HepG2 (cell line): ENCODE measurements at places on chromosomes 7 and 10. TPM values are rescaled to one million over a fixed set of nuclear protein-coding genes. Genes with fewer than 3 reads are reported as not detected.

DNA sequence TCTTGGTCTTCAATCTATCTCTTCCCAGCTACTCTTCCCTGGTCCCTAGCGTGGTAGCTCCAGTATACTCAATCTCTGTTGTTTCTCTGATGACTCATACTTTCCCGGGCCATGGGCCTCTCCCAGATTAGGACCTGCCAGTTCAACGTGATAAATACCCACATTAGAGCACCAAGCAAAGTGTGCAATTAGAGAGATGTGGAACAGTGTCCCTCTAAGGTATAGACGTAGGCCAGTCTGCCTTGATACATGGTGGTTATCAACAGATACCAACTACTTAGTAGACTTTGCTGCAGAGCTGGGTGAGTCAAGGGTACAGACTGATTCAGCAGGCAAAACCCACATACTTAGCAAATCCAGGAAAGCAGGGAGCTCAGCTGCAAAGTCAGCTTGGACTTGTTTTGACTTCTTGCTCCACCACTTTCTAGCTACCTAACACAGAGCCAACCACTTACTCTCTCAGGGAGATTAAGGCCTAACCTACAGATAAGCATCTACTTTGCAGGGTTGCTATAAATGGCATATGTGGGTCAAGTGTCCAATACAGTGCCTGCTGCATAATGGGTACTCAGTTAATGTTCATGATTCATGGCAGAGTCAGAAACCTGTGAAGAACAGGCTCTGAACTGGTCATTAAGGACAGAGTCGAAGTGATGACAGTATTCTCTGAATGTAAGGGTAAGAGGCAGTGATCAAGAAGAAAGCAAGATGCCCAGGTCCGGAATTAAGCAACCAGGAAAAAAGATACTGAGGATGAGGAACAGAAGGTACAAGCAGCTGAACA is 176.1 kb downstream of the CHN2 start:
- H3K36me3 ChIP-seq = peaks cover 16% of the 10 kb centered on the region
- H3K27ac ChIP-seq = no peak overlapping the region
- DNase-seq = peak; percentile 12
- no peak overlapping the region for H3K4me3 ChIP-seq
- peaks cover 15% of the 10 kb centered on the region for H3K4me1 ChIP-seq

DNA sequence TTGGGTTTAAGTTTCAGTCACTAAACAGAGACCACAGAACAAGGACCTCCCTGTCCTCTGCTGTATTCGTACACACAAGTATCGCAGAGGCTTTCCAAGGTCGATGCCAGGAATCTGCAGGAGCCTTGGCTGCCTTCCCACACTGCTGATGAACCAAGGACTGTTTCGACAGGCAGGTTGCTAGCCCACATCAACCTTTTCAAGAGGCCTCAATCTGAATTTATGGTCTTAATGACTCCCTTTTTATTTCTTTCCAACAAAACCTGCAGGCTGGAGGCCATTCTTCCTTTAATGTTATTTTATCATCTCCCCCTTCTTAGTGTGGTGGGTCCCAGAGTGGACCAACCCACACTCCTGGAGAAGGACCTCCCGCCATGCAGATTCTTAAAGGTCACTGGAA is 45.6 kb downstream of the JCAD start:
- peak; percentile 12 for DNase-seq
- H3K36me3 ChIP-seq = no peaks in the 10 kb centered on the region

- DNase-seq = no peak
- H3K27ac ChIP-seq = peak overlapping the region; percentile 74
- peak overlapping the region; percentile 87 for H3K4me3 ChIP-seq
- H3K4me1 ChIP-seq = peaks cover 50% of the 10 kb centered on the region
- H3K27me3 ChIP-seq = no peaks in the 10 kb centered on the region
These were observed 460 bp downstream of the ANXA11 start for GRCh38 chr10:80204677-80205476.

Gene FRMD4A
- polyA plus RNA-seq = 0.26 and 0.40 TPM in 2 replicates

GRCh38 chr10:101611096-101611905 is 23.2 kb downstream of the DPCD start:
- DNase-seq = no peak
- no peaks in the 10 kb centered on the region for H3K27me3 ChIP-seq
- H3K4me3 ChIP-seq = no peak overlapping the region
- peaks cover 9% of the 10 kb centered on the region; the same call in 1 of the 2 replicates for H3K4me1 ChIP-seq

DNA sequence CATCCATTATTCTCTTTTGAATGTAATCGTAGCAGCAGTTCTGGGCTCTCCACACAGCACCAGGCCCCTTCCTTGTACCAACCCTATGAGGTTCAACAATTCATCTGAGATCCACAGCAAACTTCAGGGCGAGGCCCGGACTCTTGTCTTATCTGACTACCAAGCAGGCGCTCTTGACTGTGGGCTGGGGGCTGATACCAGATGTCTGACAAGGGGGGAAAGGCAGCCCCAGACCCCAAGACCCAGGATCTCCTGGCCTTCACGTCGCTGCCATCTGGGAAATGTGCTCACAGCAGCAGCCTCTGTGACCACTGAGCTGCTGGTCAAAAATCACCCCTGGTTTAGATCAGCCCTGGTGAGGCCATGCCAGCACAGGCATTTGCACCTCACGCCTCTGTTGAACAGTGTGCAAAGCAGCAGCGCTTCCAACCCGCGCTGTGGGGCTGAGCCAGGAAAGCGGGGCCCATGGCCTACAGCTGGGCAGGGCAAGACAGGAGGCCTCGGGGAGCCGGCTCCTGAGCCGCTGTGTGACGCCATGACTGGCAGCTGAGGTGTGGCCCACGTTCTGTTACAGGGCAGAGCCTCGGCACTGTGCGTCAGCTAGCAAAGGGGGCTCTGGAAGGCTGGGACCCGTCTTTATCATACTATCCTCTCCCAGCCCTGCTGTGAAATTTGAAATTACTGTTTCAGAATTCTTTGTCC is 143.9 kb downstream of the PAXIP1 start:
- H3K27ac ChIP-seq = no peak overlapping the region
- DNase-seq = no peak
- no peak overlapping the region for H3K4me3 ChIP-seq
- H3K36me3 ChIP-seq = no peaks in the 10 kb centered on the region
- H3K4me1 ChIP-seq = no peaks in the 10 kb centered on the region

GRCh38 chr7:21923658-21924057 is 22.0 kb downstream of the CDCA7L start:
- H3K4me3 ChIP-seq = no peak overlapping the region
- no peaks in the 10 kb centered on the region for H3K36me3 ChIP-seq
- no peaks in the 10 kb centered on the region for H3K4me1 ChIP-seq
- DNase-seq = no peak
- H3K27ac ChIP-seq = no peak overlapping the region

GRCh38 chr7:2231992-2232765 is 566 bp downstream of the MAD1L1 start:
- H3K4me1 ChIP-seq = peaks cover 37% of the 10 kb centered on the region
- H3K36me3 ChIP-seq = peaks cover 13% of the 10 kb centered on the region
- no peaks in the 10 kb centered on the region for H3K27me3 ChIP-seq
- peak overlapping the region; percentile 93 for H3K4me3 ChIP-seq
- H3K27ac ChIP-seq = peak overlapping the region; percentile 68

GRCh38 chr7:101684983-101685330 is 55.9 kb upstream of the MYL10 start:
- peaks cover 20% of the 10 kb centered on the region for H3K4me1 ChIP-seq
- H3K27me3 ChIP-seq = no peaks in the 10 kb centered on the region; the same call in 1 of the 2 replicates
- no peak overlapping the region for H3K4me3 ChIP-seq
- DNase-seq = no peak

DNA sequence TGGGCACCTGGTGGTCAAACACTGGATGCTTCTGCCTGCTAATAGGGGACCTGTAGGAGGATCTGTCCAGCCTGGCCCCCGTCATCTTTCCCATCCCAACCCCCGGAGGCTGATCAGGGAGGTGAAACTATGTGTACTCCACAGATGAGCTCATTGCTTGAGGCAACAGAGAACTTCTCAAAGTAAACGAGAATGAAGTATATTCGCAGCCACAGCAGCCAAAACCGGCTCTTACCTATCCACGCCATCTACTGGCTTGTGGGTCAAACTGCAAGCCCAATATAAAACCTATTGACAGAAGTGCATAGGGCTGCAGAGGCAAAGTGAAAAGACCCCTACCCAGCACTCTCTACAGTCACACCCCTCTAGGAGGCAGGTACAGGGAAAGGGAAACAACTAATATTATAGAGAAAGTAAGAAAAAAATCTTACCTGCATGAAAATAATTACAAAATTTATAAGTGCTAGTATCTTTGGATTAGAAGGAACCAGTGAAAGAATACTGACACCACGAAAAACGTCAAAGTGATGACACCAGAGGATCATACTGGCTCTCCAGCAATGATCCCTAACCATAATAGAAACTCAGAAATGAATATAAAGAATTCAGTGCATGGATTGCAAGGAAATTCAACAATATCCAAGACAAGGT is 973.5 kb downstream of the ANKRD7 start:
- no peaks in the 10 kb centered on the region for H3K27me3 ChIP-seq
- no peaks in the 10 kb centered on the region for H3K36me3 ChIP-seq
- no peak overlapping the region for H3K4me3 ChIP-seq
- no peak overlapping the region for H3K27ac ChIP-seq
- peak; percentile 41 for DNase-seq

- no peaks in the 10 kb centered on the region for H3K36me3 ChIP-seq
- no peak for DNase-seq
- no peaks in the 10 kb centered on the region for H3K27me3 ChIP-seq
- no peaks in the 10 kb centered on the region for H3K4me1 ChIP-seq
These were observed 10.2 kb downstream of the IGFBP3 start for GRCh38 chr7:45910855-45911254.

- H3K36me3 ChIP-seq = no peaks in the 10 kb centered on the region
- no peak for DNase-seq
- H3K27ac ChIP-seq = no peak overlapping the region
- H3K27me3 ChIP-seq = no peaks in the 10 kb centered on the region
- H3K4me1 ChIP-seq = no peaks in the 10 kb centered on the region
These were observed 43.2 kb downstream of the SEMA3C start for GRCh38 chr7:80875537-80876120.

Gene CLDN3
- 0.51 and 0.59 TPM in 2 replicates for polyA plus RNA-seq

DNA sequence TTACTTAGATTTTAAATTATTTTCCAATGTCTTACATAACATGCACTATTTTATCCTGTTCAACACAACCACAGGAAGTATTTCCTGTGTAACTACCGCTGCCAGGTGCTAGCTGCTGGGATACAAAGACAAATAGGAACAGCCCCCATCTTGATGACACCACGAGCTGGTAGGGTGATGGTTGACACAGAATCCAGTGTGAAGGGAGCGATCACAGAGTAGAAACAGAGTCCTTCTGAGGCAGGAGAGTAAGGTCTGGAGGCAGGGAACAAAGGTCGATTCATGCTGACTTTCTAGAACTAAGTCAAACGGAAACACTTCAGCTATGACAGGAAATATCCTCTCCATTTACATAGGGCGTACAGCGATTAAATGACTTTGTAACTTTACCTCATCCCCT is 232.3 kb downstream of the ADAM12 start:
- peaks cover 11% of the 10 kb centered on the region; the same call in 2 of the 3 replicates for H3K27me3 ChIP-seq
- H3K27ac ChIP-seq = no peak overlapping the region
- H3K4me1 ChIP-seq = 0 out of 2 replicates have a peak, but pooled peaks cover 5% of the 10 kb centered on the region
- DNase-seq = no peak
- no peaks in the 10 kb centered on the region for H3K36me3 ChIP-seq

GRCh38 chr10:119211625-119212441 is 4.5 kb downstream of the GRK5 start:
- peaks cover 40% of the 10 kb centered on the region for H3K4me1 ChIP-seq
- H3K27me3 ChIP-seq = no peaks in the 10 kb centered on the region
- H3K36me3 ChIP-seq = no peaks in the 10 kb centered on the region
- DNase-seq = no peak
- H3K27ac ChIP-seq = no peak overlapping the region
- H3K4me3 ChIP-seq = no peak overlapping the region

DNA sequence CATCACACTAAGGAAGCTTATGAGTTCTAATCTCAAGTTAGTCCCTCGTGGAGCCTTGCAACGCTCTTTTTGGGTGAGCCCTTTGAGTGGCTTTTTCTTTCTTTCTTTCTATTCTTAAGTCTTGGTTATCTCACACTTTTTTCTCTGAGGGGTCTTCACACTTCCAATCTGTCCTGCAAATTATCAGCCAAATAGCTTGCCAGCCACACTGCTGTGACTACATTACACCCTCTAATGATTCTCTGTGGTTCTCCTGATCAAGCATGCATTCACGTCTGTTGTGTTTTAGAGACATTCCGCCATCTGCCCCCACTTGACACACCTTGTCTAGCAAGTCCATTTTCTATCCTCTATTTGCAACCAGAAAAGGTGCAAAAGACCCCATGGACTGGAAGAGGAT is 340.2 kb downstream of the THSD7A start:
- no peaks in the 10 kb centered on the region for H3K4me1 ChIP-seq
- H3K27ac ChIP-seq = no peak overlapping the region
- no peak overlapping the region for H3K4me3 ChIP-seq
- no peak for DNase-seq

Gene OR13A1
- not detected in 2 replicates for polyA plus RNA-seq

GRCh38 chr10:55146032-55146431 is 345.0 kb upstream of the PCDH15 start:
- H3K27me3 ChIP-seq = no peaks in the 10 kb centered on the region
- H3K4me1 ChIP-seq = no peaks in the 10 kb centered on the region
- H3K4me3 ChIP-seq = no peak overlapping the region
- no peak for DNase-seq
- H3K36me3 ChIP-seq = no peaks in the 10 kb centered on the region

GRCh38 chr10:22434521-22434920 is 89.2 kb downstream of the SPAG6 start:
- no peak for DNase-seq
- no peak overlapping the region for H3K4me3 ChIP-seq
- no peaks in the 10 kb centered on the region; the same call in 1 of the 2 replicates for H3K27me3 ChIP-seq
- H3K27ac ChIP-seq = no peak overlapping the region
- no peaks in the 10 kb centered on the region for H3K36me3 ChIP-seq
- H3K4me1 ChIP-seq = peaks cover 20% of the 10 kb centered on the region

- H3K4me3 ChIP-seq = no peak overlapping the region
- peaks cover 77% of the 10 kb centered on the region; the same call in 2 of the 3 replicates for H3K36me3 ChIP-seq
- no peaks in the 10 kb centered on the region for H3K27me3 ChIP-seq
- no peak for DNase-seq
- no peaks in the 10 kb centered on the region for H3K4me1 ChIP-seq
These were observed 38.0 kb downstream of the WIPI2 start for GRCh38 chr7:5228066-5228465.

Gene TCF7L2
- polyA plus RNA-seq = 13.7 and 14.5 TPM in 2 replicates

DNA sequence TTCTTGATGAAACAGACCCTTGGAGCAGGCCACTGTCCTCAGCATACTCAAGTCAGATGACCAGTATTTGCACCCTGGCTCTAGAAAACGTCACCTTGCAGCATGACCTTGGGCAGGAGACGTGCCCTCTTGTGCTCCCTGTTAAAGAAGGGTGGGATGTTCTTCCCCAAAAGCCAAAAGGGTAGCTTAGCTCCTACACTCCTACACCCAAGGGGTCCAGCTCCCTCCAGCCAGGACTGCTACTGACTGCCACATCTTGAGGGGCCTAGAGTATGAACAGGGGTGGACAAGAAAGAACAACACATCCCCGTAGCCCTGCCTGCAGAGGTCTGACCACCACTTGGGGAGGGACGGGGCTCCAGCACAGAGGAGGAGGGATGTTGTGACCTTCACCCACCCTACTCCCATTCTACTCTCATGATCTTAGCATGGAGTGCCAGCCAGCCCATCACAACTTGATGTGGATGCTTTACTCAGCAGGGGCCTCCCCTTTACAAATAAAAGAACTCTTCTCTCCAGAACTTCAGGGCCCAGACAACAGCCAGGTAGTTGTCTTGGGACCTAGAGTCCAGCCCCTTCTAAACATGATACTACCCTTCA is 165.3 kb upstream of the ZMIZ1 start:
- H3K36me3 ChIP-seq = no peaks in the 10 kb centered on the region
- peaks cover 29% of the 10 kb centered on the region for H3K27me3 ChIP-seq
- H3K4me1 ChIP-seq = peaks cover 44% of the 10 kb centered on the region
- H3K4me3 ChIP-seq = no peak overlapping the region
